Liver (tissue), 10 donors: ENCODE measurements at places on chromosomes 4 and X. TPM values are rescaled to one million over a fixed set of nuclear protein-coding genes. Genes with fewer than 3 reads are reported as not detected.

DMRTC1 gene
- not detected for total RNA-seq

- DNase-seq = no peak
These were observed 81.7 kb downstream of the EGF start for GRCh38 chr4:109994415-109994827.

GRCh38 chr4:31557437-31557836, 837.3 kb downstream of the PCDH7 start:
- DNase-seq = no peak

GRCh38 chr4:160233141-160233540, 1130.3 kb downstream of the RAPGEF2 start:
- no peak for DNase-seq

DNA sequence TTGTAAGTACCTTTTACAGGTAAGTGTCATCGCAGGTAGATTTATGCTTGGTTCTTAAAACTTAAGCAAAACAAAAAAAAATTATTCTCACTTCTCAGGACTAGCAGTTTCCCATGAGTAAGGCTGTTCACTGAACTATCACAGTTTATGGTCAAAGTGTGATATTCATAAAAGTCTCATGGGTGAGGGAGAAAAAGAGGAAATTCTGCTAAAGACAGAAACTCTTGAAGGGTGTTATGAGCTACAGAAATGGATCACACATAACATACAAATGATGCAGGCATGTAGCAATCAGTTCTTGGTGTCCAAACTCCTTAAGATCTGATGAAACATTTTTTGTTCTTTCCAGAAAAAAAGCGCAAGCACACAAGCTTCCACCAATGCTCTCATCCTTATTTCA, 8.5 kb downstream of the RAB9A start:
- DNase-seq = no peak

IGFBP7 gene
- 60.5 TPM for total RNA-seq
